ENCODE measurements at places on chromosomes 16 and 17.

DNA sequence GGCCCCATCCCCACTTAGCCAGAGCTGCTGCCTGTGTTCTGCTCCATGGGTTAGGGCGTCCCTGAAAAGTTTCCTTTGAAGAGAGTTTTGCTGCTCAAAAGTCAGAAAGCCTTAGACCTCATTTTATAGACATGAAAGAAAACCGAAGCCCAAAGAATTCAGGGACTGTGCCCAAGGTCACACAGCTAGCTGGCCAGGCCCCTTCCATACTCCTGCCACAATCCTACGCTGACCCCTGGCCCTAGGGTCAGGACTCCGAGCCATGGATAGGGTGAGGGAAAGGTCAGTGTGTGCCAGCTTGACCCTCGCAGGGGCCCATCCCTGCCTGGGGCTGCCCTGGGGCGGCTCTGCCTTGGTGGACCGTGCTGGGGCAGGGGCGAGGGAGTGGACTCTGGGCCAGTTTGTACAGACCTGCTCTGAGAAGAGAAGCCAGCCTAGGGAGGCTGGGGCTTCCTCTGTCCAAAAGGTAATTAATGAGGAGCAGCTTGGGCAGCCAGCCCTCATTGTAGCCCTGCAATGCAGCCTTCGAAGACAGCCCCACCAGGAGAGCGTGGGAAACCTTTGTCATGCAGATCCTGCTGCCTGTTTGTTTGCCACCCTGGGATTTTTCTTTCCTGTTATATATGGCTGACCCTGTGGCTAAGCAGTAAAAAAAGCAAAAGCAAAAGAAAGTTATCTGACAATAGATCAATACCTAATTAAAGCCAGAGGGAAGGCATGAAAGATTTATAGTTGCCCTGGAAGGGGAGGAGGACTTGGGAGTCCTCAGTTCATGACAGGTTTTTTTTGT lies 37.4 kb downstream of the RHBDL3 start:
- no peak for DNase-seq

GRCh38 chr17:64357191-64357981 lies 33.3 kb downstream of the PECAM1 start:
- peak; percentile 58 for DNase-seq

GRCh38 chr17:37079735-37080134 lies 131.0 kb downstream of the AATF start:
- no peak for DNase-seq

GRCh38 chr17:32831223-32831622 lies 45.7 kb downstream of the MYO1D start:
- no peak for DNase-seq

GRCh38 chr17:64256913-64257807 lies 5.9 kb downstream of the TEX2 start:
- peak; percentile 66 for DNase-seq

DNA sequence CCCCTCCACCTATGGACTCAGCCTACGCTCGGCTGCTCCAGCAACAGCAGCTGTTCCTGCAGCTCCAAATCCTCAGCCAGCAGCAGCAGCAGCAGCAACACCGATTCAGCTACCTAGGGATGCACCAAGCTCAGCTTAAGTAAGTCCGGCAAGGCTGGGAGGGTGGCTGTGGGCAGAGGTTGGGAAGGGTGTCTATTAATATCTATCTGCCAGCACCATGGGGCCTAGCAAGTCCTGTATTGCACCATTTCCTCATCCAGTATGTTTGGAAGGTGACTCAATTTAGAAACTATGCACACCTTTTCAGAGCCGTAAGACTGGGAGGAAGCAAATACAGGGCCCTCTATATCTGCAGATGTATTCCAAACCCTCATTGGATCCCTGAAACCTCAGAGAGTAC lies 45.0 kb upstream of the ARHGAP44 start:
- no peak for DNase-seq

DNA sequence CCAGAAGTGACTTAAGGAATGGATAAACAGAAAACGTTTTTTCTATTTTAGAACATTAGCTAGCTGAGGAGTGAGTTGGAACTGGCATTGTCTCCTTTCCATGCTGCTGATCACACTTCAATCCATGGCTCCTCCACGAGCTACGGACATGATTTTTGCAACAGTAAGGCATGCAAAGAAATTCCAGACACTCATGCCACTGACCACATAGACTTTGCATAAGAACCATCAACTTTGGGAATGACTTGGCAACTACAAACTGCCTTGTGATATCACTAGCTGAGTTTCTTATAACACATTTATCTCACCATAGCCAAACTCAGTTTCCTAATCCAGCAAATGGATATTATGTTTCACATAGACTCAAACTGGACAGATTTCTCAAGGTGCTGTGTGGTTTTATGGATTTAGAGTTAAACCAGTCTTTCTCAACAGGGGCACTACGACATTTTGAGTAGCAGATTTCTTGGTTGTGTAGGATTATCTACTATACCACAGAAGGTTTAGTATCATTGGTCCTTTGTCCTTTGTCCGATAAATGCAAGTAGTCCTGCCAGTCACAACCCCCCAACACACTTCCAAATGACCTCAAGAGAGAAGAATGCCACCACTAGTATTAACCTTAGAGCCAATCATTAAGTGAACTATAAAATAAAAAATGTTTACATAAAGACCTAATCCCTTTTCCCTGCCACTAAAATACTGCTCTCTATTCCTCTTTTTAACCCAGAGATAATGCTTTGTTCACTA lies 48.3 kb upstream of the C17orf78 start:
- no peak for DNase-seq

GRCh38 chr16:77169650-77170236 lies 21.2 kb upstream of the MON1B start:
- peak; percentile 54 for DNase-seq

GRCh38 chr17:46028374-46028773 lies 29.3 kb downstream of the STH start:
- no peak for DNase-seq
